Heart right ventricle (tissue), 16 donors: ENCODE measurements at places on chromosomes 13 and 19.

- no peak for DNase-seq
These were observed 5.9 kb downstream of the ARHGEF1 start for GRCh38 chr19:41888926-41889325.

DNA sequence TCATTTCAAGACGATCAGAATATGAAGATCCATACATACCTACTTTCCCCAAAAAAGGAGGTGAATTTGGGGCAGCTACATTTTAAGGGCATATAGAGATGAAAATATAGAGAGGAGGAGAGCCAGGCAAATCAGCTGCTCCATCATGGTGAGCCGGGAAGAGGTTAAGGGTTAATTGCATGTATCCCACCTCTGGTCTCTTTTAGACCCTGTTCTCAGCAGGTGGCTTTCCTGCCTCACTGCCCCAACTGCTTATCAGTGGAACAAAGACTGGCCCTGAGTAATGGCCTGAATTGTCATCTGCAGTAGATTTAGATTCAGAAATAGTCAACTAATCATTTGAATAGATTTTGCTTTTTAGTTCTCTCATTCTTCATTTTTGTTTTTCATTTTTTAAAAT, 206.6 kb downstream of the SPRY2 start:
- DNase-seq: no peak

- DNase-seq: no peak
These were observed 327.0 kb upstream of the SLITRK5 start for GRCh38 chr13:87344176-87344575.

DNA sequence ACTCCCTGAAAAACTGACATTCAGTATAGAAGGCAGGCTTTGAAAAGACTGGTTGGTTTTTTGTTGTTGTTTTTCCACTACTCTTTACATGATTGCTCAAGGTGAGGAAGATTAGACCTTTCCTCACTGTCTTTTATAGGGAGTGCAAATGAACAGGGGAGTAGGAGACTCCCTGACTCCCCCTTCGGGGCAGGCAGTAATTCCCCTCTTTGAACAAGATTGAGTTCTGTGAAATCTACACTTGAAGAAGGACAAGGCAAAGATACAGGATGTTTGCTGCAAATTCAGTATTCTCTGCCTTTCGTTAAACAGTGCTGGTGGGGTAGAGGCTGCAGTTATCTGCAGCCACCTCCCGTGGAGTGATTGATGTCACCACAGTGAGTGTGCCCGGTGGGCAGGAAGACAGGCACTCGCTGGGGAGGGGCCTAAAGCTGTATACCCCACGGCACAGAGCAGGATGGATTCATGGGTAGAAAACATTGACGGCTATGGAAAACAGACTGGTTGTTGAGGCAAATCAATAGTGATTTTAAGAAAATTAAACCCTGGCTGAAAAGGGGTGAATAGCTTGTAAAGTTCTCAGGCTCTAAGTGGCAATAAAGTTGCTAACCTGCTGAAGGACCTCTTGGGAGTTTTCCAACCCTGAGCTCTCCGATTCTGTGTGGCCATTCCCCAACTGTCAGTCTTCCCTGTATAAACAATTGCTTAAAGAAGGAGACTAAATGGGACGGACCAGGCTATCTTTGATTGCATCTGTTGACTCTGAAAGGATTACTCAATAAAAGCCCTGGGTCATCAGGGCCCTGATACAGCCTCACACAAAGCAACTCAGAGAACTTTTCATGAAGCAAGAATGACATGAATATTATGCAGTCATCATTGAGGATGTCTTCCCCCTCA, 308.3 kb downstream of the TBC1D4 start:
- no peak for DNase-seq

GRCh38 chr13:113846636-113847318, 17.1 kb downstream of the GAS6 start:
- no peak for DNase-seq

DNA sequence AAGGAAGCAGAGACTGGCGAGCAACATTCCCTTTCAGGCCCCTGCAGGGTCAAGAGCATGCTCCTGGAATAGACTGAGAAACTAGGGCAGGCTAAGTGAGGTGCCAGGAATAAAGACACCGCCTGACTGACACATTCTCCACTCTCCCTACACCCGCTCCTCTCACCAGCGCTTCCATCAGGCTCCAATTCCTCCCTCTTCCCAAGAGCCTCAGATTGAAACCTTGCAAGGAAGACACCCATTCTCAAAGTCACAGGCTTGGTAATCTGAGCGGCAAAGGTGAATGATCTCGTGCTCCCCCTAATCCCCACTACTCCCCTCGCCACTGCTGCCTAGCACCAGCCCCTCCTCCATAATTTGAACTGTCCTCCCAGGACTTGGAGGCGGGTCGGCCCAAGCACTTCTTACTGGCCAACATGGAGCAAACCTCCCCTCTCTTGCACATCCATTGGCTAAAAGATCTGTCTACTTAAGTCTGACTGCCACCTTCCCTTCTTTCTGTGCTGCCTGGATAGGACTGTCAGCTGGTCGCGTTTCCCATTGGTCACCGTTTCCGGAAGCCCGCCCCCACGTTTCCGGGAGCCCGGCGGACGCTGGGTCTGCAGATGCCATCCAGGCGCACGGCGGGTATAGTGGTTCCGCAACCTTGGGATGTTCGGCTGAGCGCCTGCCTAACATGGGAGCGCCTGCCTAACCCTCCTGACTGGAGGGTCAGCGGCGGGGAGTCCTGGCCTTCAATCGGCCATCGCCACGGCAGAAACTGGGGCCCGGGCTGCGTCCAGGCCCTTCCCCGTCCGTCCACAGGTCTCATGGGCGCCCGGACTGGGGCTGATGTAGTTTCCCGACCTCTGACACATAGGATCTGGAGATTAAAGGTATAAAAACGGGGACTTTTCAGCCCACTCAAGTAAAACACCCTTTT, 33.6 kb downstream of the ZNF383 start:
- peak; percentile 94 for DNase-seq

- no peak for DNase-seq
These were observed 12.1 kb upstream of the ZNF681 start for GRCh38 chr19:23770672-23771250.

DNA sequence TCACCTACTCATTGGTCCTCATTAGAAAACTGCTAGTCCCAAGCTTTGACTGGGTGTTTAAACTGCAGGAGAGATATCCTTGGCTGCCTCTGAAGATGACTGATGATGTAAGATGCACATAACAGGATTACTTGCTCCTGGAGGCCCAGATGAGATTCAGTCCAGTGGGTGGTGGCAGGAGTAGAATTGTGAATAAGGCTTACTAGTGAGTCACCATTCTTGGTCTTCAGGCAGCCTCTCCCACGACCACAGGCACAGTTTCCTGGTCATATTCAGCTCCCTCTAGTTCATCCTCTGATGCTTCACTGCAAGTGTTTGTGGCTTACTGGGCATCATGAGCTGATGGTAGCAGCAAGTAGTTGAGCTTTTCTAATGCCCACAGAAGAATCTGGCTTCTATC, 12.1 kb downstream of the SERTM1 start:
- no peak for DNase-seq

DNA sequence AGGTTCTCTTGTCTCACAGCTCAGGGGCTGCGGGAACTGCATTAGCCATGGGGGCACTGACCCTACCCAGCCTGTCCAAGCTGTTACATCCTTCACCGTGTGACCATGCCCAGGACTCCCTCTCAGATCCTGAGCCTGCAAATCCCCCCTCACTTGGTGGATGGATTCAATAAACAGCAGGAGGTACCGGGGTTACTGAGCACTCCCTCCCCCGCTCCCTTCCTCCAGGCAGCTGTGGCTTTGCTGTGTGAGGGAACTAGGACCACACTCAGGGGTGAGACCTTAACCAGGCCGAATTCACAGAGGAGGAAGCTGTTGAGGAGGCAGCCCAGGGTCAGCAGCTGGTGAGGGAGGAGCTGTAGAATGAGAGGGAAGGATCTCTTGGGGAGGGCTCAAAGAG, 27.0 kb upstream of the CEACAM1 start:
- peak; percentile 15 for DNase-seq

- DNase-seq: no peak
These were observed 16.5 kb upstream of the IL17D start for GRCh38 chr13:20686863-20687579.

GRCh38 chr13:113843864-113844556, 19.9 kb downstream of the GAS6 start:
- no peak for DNase-seq

GRCh38 chr19:43586346-43586745, 9.6 kb downstream of the IRGQ start:
- no peak for DNase-seq

DNA sequence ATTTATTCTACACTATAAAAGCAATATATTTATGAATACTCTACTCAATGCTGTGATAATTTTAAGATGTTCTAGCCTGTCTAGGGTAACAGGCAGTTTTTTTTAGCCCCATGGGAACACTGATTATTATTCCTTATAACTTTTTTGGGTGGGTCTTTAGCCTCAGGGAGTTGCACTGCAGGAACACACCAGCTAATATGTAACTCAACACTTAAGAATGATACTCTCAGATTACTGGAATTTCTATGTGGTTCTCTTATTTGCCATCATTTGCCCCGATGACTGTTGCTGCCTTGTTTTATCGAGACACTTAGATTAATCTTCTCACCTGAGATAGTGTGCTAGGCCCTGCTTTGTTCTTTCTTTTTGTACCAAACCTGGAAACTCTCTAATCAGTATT, 396.9 kb upstream of the SLITRK1 start:
- DNase-seq: no peak

- no peak for DNase-seq
These were observed 934.3 kb downstream of the DIAPH3 start for GRCh38 chr13:59229401-59229800.

- peak; percentile 26 for DNase-seq
These were observed 632 bp upstream of the MTIF3 start for GRCh38 chr13:27450921-27451471.
